ENCODE measurements at places on chromosomes 16 and 17.
A peak's percentile ranks its signal among the peaks of the same experiment; 100 is the strongest.

DNA sequence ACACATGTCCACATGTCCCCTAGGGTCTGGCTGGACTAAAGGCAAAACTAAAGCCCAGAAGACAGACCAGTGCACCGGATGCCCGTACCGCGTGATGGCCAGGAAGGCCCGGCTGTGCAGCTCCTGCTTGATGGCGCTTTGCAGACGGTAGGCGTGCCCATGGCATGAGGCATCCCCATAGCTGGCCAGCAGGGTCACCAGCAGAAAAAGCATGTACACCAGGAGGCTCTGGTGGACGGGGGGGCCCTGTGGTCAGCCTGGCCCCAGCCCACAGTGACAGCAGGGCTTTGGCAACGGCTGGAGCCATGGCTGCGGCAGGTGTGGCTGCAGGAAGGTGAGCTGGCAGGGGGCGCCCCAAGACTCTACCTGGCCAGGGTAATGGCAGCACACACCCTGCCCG is 42.8 kb downstream of the PKD1 start:
- no peak for DNase-seq

GRCh38 chr17:74949455-74950115 is 13.9 kb downstream of the OTOP3 start:
- DNase-seq = no peak

DNA sequence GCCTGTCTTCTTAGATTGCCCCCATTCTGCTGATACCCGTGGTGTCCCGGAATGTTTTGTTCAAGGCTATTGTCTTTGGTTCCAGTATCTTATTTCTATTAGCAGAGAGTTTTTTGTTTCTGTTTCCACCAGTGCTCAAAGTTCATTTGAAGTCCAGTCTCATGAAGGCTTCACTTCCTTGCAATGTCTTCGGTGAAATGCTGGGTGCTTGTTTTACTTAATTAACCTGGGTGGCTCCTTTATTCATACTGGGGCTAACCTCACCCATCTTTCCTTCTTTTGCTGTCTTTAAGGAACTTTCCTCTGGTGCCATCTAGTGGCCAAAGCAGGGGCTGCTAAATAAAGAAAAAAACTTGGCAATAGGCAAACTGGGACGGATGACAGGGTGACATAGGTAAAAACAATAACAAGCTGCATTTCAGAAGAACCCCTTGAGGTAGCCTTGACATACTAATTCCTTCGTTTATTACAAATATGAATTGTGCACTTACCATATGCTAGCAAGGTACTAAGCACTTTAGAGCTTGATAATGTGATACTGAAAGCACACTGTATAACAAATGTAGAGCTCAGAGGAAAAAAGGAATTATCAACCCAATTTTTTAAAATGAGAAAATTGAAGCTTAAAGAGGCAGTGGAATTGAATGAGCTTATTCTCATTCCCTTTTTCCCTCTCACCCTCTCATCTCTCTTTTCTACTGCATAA is 2.8 kb upstream of the SMIM36 start:
- DNase-seq = no peak

GRCh38 chr16:80047842-80048241 is 447.3 kb upstream of the MAF start:
- DNase-seq = no peak

GRCh38 chr17:46979147-46979863 is at the start of gene RPRML:
TSS of gene RPRML (minus strand) at chr17:46979253. CDS start at chr17:46979007, 246 bp downstream.
- DNase-seq = peak; percentile 33

DNA sequence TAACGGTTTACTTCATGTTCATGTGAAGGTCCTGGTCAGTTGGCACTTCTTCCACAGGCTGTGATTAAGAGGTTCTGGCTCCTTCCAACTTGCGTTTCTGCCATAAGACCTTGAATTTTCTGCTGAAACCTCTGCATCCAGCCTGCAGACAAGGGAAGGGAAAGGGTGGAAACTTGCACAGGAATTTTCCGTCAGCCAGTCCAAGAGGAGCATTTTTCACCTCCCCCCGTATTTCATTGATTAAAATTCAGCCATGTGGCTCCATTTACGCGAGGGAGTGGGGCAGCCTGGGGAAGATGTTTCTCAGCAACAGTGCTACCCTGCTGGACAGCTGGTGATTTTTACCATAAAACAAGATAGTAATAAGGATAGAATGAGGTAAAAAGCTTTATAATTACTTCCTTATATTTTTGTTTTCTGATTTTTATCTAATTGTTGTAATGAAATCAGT is 101.5 kb upstream of the SMIM36 start:
- DNase-seq = no peak

DNA sequence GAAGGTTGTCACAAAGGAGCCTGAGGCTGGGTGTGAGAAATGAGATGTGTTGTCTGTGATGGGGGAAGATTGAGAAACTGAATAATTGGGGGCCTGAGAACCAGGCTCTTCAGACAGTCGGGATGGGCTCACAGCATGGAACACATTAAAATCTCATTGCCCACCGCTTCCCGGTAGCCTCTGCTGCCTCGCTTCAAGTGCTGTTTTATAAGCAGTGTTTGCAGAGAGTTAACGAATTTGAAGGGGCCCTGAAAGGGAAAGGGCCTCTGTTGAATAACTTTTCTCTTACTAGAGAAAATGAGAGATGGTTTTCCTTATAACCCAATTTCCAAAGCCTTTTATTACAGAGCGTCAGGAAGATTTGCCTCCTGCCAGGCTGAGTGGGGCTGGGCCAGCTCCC is 258.8 kb upstream of the ASIC2 start:
- no peak for DNase-seq

GRCh38 chr17:42577532-42578281 is at the start of gene PSMC3IP:
TSS of gene PSMC3IP (minus strand) at chr17:42577729. CDS start at chr17:42577686, 43 bp downstream.
- DNase-seq = peak; percentile 66

- DNase-seq = no peak
Measured at GRCh38 chr16:73730481-73731090, 566.0 kb upstream of the PSMD7 start.

GRCh38 chr17:1491443-1492248 is 840 bp downstream of the MYO1C start:
- peak; percentile 86 for DNase-seq

GRCh38 chr17:78034429-78035091 is 76.1 kb downstream of the TNRC6C start:
- no peak for DNase-seq

GRCh38 chr17:65072660-65073071 is 16.1 kb upstream of the GNA13 start:
- DNase-seq = no peak

- no peak for DNase-seq
Measured at GRCh38 chr17:62163847-62164246, 98.8 kb upstream of the MED13 start.

DNA sequence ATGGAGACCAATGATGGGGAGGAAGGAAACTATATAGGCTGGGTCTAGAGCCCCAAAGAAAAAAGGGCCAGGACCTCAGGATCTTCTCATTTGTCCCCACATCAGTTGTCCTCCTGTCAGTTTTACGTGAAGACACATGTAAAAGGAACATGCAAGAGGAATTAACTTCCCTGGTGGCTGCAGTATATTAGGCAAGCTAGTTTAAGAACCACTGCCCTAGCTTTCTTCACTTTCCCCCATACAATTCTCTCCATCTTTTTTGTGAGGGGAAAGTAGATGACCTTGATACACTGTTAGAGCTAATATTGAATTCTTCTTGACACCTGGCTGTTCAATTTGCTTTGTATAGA is 2.3 kb downstream of the MAP3K3 start:
- DNase-seq = no peak

DNA sequence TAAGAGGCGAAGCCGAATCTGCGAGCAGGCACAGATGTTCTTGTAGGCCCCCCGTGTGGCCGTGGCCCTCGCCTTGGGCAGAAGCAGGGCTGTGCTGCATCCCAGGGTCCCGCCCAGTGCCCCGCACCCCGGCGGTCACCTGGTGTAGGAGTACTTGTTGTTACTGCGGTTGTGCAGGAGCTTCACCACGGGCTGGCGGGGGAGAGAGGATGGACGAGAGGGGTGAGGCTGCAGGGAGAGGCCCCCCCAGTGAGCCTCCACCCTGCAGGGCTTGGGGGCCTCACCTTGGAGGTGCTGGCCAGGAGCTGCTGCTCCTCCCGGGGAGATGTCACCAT is 11.4 kb downstream of the ASPHD1 start:
- no peak for DNase-seq

DNA sequence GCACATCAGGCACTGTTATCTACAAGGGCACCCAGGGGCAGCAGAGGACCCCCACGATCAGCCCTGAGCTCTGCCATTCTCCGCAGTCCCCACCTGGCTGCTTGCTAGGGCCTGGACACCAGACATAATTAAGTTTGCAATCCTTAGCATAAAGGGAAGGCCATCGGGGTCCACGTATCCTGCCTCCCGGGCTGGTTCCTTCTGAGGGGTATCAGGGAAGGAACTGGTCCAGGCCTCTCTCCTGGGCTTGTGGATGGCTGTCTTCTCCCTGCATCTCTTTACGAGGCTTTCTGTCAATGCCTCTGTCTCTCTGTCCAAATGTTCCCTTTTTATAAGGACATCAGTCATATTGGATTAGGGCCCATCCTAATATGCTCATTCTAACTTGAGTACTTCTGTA is 77.8 kb downstream of the CYLD start:
- DNase-seq = no peak

GRCh38 chr16:49050607-49051006 is 231.0 kb downstream of the CBLN1 start:
- DNase-seq = no peak

DNA sequence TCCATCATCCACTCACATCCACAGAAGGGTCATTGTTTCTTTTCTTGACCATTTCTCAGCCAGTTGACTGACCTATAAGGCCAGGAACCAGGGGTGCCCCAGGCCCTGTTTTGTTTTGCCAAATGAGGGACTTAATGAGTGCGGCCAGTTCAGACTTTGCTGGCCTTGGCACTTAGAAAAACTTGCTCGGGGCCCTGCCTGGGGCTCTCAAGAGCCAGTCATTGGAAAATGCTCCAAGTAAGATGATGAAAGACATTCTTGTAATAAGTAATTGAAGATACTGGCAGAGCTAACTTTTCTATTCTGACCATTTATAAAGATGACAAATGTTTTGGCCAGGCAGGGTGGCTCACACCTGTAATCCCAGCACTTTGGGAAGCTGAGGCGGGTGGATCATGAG is 29.0 kb upstream of the CLEC18B start:
- no peak for DNase-seq

DNA sequence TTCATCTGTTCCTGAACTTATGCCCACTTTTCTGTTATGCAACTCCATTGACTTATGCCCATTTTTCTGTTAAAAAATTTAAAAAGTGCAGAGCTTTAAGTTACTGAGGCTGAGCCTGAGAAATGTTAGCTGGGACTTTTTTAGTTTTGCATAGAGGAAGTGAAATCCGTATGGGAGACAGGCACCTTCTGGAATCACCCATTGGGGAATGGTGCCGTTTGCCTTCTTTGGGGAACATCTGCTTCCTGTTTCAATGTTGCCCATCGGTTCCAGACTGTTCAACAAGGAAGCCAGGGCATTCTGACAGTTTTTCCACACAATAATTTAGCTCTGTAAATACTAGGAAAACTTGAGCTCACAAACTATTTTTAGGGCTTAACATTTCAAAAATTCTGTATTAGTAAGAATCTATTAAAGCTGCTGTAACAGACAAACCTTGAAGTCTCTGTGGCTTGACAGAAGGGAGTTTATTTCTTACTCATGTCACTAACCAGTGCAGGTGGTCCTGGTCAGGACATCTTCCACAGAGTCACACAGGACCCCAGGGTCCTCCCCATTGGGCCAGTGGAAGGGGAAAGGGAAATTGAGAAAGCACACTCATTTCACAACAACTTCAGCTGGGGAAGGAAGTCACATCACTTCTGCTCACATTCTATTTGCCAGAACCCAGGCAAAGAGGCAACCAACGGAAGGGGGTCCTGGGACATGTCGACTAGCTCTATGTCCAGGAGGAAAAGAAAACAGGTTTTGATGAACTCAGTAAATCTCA is 17.2 kb downstream of the PRKCB start:
- no peak for DNase-seq

- DNase-seq = no peak
Measured at GRCh38 chr16:86499889-86500707, 10.2 kb upstream of the FOXF1 start.

- DNase-seq = no peak
Measured at GRCh38 chr17:4806456-4806776, 536 bp upstream of the PLD2 start.

DNA sequence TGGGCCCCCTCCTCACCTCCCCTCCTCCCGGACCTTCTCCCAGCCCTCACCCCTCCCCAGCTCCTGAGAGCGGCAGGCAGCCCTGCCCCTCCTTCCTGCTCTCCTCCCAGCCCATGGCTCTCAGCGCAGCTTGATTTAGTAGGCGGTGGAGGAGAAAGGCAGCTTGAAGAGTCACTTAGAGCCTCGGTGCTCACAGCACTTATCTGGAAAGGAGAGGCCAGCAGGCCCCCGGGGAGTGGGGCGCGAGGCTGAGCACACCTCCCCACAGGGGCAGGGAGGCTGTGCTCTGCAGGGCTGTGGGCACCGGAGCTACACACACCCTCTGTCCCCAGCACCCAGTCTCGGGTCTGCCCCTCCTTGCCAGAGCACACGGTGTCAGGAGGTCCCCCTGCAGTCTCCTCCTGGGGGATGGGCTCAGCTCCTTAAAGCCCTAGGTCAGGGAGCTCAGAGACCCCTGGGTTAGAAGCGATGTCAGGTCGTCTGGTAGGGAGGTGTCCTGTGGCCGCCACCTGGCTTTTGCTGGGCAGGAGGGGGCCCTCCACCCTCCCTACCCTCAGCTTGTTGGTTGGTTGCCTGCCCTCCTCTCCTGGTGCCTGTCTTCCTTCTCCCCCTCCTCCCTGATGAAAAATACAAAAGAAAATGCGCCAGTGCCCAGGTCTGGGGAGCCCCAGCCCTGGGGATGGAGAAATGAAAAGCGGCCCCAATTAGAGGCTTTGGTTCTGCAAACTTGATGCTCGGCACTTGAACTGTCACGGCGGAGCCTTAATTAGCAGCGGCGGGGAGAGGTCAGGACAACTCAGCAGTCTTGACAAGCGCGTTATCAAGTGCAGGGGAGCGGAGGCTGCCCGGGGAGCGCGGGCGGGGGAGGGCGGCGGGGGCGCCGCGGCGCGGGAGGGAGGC is 151.1 kb upstream of the GSE1 start:
- DNase-seq = peak; percentile 68

DNA sequence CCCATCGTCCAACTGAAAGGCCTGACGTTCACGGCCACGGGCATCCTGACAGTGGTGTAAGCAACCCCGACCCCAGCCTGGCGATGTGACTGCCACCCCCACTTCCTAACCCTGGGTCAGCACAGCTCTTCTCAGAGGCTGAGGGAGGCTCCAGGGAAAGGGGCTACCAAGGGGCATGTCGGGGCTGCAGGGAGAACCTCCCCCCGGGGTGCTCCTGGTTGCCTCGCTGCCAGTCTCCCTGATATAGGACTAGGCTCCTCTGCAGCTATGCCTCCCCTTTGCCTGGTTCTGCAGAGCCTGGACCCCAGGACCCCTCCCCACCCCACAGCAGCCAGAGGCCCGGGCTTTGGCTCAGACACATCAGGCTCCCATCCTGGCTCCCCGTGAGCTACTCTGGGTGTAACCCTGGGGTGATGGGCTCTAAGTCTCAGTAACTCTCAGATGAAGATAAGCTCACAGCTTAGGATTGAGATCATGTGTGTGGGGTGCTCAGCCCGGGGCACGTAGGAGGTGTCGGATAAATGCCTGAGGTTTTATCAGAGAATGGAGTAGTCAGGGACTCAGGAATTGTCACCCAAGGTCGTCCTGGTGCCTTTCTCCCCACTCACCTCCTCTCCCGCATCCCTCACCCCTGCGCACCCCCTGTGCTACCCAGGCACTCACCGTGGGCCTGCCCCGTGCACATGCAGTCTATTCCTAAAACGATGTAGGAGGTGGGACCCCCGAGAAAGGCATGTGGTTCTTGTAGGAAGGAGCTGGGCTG is 10.6 kb downstream of the ITGAD start:
- no peak for DNase-seq

- no peak for DNase-seq
Measured at GRCh38 chr17:59413014-59413766, 81.7 kb downstream of the YPEL2 start.

GRCh38 chr17:7750321-7750821 is 32.8 kb downstream of the DNAH2 start:
- no peak for DNase-seq
